ENCODE measurements at places on chromosomes 3 and 15. TPM values are rescaled to one million over a fixed set of nuclear protein-coding genes. Genes with fewer than 3 reads are reported as not detected.

DNA sequence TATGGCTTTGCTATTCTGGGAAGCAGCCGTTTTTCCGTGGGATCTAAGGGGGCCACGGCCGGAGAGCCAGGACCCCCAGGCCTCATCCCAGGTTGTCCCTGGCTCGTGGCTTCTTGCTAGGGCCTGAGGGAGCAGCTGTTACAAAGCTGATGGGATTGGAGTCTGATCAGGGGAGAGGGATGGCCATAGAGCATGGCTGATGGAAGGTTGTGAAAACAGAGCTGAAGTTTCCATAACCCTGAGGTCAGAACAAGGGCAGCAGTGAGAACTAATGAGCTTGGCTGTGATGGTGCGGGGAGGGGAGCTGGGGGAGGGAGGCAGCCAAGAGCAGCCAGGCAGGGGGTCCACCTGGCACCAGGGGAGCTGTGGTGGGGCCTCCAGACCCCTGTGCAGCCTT lies 63.0 kb downstream of the LINGO1 start:
- no peak for DNase-seq

GRCh38 chr15:90482124-90483011 lies 47.4 kb upstream of the CRTC3 start:
- DNase-seq: peak; percentile 50

GRCh38 chr3:13548696-13549622 lies at the start of gene FBLN2:
Gene FBLN2, plus strand, starts transcription at chr3:13549125. Its CDS starts 21,231 bp downstream, at chr3:13570356.
- no peak for DNase-seq

- no peak for DNase-seq
These were observed 666.5 kb downstream of the SQOR start for GRCh38 chr15:46301291-46301690.

GRCh38 chr15:65528461-65529060 lies 1.7 kb upstream of the HACD3 start:
- DNase-seq: no peak

GRCh38 chr3:78116874-78117273 lies 1077.0 kb downstream of the ROBO2 start:
- no peak for DNase-seq

GRCh38 chr3:128824132-128824850 lies 55.1 kb upstream of the ACAD9 start:
- no peak for DNase-seq

- DNase-seq: no peak
These were observed 19.9 kb downstream of the ABHD5 start for GRCh38 chr3:43710607-43711006.

DNA sequence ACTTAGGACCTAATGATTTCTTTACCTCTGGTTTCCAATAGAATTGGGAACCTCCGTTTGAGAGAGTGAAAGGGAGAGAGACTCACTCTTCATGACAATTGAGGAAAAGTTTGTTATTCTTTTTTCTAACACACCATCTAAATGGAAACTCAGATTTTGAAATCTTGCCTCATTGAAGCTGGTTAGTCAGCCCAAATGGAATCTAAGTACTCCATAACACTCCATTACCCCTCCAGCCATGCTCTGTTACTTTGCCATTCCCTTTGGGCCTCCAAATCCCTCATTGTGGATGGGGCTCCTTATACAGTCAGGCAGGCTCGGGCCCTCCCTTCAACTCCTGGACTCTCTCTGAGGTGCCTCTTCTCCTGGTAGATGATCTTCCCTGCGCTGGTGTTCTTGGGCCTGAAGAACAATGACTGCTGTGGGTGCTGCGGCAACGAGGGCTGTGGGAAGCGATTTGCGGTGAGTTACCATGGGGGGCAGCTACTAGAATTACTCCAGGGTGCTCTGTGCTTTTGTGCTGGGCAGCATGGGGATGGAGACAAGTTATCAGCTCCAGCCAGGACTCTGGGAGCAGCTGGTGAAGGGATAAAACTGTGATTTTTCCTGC lies 1.1 kb downstream of the TM4SF4 start:
- no peak for DNase-seq

- DNase-seq: no peak
These were observed 79.5 kb downstream of the SEMA6D start for GRCh38 chr15:47796830-47797229.

GRCh38 chr3:85710490-85710889 lies 751.7 kb downstream of the CADM2 start:
- DNase-seq: no peak

DNA sequence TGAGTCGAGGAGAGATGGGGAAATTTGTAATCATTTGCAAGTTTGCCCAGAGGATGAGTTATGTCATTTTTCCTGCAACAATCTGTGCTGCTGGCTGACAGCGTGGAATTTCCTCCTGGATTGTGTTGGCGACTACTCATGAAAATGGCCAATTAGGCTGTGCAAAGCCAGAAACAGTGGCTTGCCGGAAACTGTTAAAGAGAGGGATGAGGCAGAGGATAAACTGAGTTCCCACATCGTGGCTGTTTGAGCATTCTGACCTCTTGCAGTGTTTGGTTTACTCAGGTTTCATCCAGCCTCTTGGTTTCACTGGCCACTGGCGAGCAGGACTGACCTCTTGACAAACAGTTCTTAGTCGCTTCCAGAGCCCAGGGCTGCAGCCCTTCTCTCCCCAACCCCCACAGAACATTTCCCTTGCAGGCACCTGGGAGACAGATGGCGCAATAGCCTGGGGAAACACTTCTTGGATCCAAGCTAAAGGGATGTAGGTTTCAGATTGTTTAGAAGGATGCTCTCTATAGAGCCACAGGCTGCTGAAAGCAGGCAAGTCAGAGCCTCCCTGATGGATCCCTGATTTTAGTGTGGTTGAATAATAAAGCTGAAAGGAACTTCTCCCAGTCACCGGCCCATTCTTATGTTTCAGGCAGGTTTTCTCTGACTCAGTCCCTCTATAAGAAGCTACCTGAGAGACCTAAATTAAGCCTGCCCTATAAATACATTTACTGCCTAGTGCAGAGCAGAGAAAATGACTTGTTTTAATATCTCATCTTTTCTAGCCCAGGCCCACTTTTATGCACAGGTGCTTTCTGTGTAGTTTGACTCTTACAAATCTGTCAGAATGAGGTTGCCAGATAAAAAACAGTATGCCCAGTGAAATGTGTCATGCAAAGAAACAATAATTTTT lies 92.8 kb upstream of the UBE2E1 start:
- no peak for DNase-seq

GRCh38 chr3:185059766-185060165 lies 93.1 kb downstream of the C3orf70 start:
- no peak for DNase-seq

DNA sequence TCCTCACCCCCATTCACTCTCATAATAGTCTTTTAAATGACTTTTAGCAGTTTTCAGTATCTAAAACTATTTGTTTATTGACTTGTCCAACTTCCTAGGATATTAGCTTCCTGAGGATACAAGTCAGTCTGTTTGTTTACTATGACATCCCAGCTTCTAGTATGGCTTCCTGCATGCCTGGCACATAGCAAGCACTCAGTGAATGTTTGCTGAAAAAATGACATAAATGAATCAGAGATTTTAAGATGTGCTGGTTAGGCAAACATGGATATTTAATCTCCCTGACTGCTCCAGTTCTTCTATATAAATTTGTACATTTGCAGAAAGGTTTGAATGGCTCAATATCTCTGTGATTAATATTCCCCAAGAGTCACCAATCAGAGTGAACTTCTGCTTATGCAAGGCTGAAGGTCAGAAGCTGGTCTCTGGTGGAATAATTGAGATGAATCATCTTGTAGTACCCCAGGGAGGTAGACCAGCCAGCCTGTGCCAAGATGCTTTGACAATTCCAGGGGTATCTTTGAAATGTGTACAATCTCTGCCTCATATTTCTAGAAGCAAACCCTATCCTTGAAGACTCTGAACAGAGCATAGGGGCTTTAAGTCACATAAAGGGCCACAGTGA lies 219.0 kb upstream of the LMCD1 start:
- no peak for DNase-seq

GRCh38 chr3:62670351-62670750 lies 204.9 kb downstream of the CADPS start:
- DNase-seq: no peak

GRCh38 chr3:38108649-38109579 lies 28.0 kb downstream of the ACAA1 start:
- DNase-seq: no peak

DNA sequence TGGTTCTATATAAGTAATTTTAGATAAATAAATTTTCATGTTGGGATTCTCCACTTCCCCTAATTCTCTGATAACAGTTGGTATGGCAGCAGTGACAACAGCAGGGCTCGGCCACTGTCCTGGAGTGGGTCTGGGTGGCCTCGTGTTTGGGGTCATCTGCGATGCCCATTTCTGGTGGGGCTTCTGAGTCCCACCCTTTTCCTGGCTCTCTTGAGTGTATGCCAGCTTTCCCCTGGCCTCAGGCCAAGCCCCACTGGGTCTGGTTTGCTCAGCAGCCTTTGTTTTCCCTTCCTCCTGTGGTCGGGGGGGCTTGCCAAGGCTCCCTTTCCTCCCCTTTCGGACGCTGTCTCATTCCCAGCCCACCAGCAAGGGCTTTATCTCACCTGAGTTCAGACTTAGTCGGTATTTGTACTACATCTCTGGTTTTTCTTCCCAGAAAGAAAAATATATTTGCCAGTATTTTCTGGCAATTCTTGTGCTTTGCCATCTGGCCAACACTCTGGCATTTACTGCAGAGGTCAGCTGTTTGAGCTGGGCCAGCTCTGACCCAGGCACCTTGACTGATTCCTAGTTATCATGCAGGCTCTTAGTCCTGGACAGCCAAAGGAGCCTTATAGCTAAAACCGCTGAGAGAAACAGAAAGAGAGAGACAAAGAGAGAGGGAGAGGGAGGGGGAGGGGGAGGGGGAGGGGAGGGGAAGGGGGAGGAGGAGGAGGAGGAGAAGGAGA lies 35.2 kb downstream of the MYZAP start:
- DNase-seq: no peak

GRCh38 chr3:141812084-141812483 lies 48.9 kb downstream of the GRK7 start:
- DNase-seq: no peak

DNA sequence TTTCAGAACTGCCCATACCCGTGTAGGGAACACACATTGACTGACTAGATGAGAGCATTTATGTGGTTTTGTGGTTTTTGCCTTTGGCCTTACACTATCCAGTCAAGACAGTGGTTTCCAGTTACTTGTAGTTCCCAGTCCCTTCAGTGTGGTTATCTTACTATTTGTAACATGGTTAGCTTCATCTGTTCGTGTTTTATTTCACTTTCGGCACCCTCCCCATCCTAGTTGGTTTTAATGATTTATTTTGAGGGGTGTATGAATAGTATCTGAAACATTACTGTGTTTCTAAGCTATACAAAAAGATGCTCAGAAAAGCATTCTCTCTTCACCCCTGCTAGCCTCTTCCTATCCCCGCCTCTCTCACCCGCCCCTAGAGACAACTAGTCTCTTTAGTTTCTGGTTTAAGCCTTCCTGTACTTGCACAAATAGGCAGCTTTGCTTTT lies 14.1 kb downstream of the LYSMD4 start:
- DNase-seq: no peak

GRCh38 chr15:73141216-73141900 lies 89.1 kb downstream of the NEO1 start:
- peak; percentile 58 for DNase-seq

DNA sequence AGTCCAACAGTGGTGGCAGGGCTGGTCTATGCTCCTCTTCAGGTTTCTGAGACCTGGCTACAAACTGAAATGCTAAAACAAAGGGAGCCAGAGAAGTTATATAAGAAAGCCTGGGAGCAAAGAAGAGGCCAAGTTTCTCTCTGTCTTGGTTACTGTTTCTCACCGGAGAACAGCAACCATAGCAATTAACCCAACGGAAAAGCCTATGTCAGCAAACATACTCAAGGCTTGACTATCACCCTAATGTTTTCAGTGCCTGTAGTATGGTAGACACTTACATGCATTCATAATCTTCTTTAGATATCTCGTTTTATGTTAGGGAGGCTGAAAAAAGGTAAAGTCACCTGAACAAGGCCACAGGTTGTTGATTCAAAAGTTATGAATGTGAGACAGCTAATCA lies 86.3 kb upstream of the CLSTN2 start:
- DNase-seq: no peak

GRCh38 chr3:46335541-46335940 lies 18.4 kb upstream of the CCR2 start:
- DNase-seq: no peak

DNA sequence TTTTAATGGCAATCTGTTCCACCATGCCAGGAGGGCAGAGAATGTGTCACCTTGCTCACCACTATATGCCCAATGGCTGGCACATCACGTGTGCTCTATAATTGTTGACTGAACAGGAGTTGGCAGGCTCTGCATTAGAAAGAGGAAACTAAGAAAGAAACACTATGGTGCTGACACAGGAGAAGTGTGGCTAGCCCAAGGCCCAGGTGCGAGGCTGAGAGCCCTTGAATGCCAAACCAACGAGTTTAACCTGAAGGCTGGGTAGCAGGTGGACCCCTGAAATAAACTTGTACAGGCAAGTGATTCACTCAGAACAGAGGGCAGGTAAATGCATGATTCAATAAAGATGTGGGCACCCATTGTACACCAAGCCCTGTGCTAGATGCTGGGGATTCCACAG lies 2.4 kb downstream of the CHCHD4 start:
- DNase-seq: no peak

- no peak for DNase-seq
These were observed 1037.9 kb downstream of the EPHA3 start for GRCh38 chr3:90145094-90145860.

GRCh38 chr3:178270838-178271237 lies 265.4 kb upstream of the KCNMB2 start:
- DNase-seq: no peak

DNA sequence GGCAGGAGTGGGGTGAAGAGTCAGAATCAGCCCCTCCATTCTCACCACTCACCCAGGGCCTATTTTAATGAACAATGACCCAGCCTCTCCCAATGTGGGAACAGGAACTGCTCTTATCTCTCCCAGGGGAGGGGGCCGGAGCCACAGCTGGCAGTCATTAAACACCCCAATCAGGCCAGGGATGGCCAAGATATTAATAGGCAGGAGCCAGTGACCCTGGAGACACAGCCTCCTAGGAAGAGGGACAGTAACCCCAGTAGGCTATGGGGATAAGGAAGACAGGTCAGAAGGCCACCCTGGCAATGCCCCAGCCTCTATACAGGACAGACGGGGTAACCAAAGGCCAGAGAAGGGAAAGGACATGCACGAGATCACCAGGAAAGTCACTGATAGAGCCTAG lies 38.6 kb downstream of the VIPR1 start:
- no peak for DNase-seq

GRCh38 chr3:31589228-31589627 lies 56.5 kb downstream of the STT3B start:
- no peak for DNase-seq

Gene FRMD4B
- total RNA-seq: 54.7 TPM

Gene P4HTM
- total RNA-seq: 39.2 TPM

Gene MME
- not detected for total RNA-seq

Gene NPAP1
- total RNA-seq: not detected

Gene SPTSSB
- not detected for total RNA-seq

Gene DZIP1L
- not detected for total RNA-seq

Gene CYFIP1
- total RNA-seq: 7.6 TPM

Gene MYZAP
- 0.84 TPM for total RNA-seq

Gene GOLGA8F
- not detected for total RNA-seq

Gene FOXB1
- 4.0 TPM for total RNA-seq

Gene ARL13B
- 5.6 TPM for total RNA-seq

Gene CCDC14
- total RNA-seq: 50.5 TPM

All from CD4-positive, CD25-positive, alpha-beta regulatory T cell (primary cell).